ENCODE measurements at places on chromosomes 1 and 21. TPM values are rescaled to one million over a fixed set of nuclear protein-coding genes. Genes with fewer than 3 reads are reported as not detected.

DNA sequence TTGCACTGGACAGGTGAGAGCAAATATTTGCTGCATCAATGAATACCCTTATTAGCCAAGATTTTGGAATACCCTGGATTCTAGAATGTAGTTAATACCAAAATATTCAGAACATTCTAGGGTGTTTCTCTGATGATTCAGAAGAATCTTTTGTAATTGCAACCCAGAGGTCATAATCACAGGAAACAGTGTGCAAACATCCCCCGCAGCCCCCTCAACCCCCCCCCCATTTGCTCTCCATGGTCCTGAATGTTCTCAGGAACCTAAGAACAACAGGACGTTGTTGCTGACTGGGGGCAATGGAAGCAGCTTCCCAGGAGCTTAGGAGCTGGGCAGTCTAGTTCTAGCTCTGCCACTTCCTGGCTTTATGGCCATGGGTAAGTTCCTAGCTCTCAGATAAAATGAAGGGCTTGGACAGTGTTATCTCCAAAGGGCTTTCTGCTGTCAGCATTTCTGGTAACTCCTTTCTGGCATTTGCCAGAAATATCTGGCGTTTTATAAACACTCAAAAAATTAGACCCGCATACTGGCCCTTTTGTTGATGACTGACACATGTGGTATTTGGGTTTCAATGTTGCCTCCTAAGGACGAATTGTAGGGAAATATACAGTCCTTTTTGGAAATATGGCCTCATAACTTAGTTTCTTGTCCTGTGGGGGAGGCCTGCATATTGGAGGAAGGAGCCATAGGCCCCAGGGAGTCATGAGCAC is 178.6 kb downstream of the RRAGC start:
- DNase-seq: no peak

DNA sequence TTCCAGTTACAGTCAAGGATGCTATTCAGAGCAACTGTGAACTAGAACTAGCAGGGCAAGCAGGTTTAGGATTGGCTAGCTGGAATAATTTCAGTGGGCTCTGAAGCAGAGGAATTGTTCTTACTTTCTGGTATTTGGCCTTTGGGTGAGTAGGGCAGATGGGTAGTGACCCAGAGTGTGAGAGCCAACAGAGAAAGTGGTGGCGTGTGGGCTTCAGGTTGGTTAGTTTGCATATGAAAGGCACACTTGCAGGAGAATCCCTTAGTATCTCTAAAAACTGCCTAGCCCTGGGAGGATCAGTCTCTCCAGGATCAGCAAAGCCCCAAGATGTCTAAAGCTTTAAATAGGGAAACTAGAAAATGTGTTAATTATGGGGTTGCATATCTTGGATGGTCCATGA is 67.6 kb upstream of the LRRC8B start:
- DNase-seq: no peak

DNA sequence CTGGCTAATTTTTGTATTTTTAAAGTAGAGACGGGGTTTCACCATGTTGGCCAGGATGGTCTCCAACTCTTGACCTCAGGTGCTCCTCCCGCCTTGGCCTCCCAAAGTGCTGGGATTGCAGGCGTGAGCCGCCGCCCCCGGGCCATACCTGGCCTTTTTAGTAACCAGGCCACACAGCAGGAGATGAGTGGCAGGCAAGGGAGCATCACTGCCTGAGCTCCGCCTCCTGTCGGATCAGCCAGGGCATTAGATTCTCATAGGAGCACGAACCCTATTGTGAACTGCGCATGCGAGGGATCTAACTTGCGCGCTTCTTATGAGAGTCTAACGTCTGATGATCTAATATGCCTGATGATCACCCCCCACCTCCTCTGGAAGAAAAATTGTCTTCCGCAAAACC is 308.7 kb upstream of the PRMT6 start:
- no peak for DNase-seq

The NCAM2 gene
- polyA plus RNA-seq: not detected

- peak; percentile 56 for DNase-seq
Observed at GRCh38 chr1:233295237-233295974, at the start of gene PCNX2. PCNX2 (minus strand) TSS chr1:233295725; CDS start chr1:233295478, 247 bp downstream.

The MANEAL gene
- 1.4 TPM for polyA plus RNA-seq

All from CD4-positive, CD25-positive, alpha-beta regulatory T cell (primary cell).